ENCODE measurements at places on chromosomes 5 and 9.

GRCh38 chr9:69330580-69330979 lies 5.6 kb downstream of the ENTREP1 start:
- no peak for DNase-seq

DNA sequence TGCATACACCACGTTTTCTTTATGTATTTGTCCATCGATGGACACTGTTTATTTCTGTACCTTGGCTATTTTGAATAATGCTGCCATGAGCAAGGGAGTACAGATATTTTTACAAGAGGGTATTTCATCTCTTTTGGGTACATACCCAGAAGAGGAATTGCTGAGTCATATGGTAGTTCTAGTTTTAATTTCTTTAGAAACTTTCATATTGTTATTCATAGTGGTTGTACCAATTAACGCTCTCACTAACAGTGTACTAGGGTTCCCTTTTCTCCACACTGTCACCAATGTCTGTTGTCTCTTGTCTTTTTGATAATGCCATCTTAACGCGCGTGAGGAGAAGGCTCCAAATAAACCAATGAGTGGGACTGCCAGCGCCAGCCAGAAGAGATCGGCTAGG lies 257.6 kb upstream of the EDIL3 start:
- no peak for DNase-seq

GRCh38 chr9:104895572-104895971 lies 32.4 kb downstream of the ABCA1 start:
- no peak for DNase-seq

- no peak for DNase-seq
Observed at GRCh38 chr5:11105696-11106095, 344.7 kb upstream of the DAP start.

GRCh38 chr5:96601200-96601599 lies 61.0 kb upstream of the CAST start:
- no peak for DNase-seq

- DNase-seq = no peak
Observed at GRCh38 chr9:1929134-1929533, 86.0 kb upstream of the SMARCA2 start.

- DNase-seq = no peak
Observed at GRCh38 chr9:34652602-34653000, 616 bp downstream of the IL11RA start.

GRCh38 chr5:25295067-25295466 lies 650.3 kb upstream of the CDH10 start:
- no peak for DNase-seq

DNA sequence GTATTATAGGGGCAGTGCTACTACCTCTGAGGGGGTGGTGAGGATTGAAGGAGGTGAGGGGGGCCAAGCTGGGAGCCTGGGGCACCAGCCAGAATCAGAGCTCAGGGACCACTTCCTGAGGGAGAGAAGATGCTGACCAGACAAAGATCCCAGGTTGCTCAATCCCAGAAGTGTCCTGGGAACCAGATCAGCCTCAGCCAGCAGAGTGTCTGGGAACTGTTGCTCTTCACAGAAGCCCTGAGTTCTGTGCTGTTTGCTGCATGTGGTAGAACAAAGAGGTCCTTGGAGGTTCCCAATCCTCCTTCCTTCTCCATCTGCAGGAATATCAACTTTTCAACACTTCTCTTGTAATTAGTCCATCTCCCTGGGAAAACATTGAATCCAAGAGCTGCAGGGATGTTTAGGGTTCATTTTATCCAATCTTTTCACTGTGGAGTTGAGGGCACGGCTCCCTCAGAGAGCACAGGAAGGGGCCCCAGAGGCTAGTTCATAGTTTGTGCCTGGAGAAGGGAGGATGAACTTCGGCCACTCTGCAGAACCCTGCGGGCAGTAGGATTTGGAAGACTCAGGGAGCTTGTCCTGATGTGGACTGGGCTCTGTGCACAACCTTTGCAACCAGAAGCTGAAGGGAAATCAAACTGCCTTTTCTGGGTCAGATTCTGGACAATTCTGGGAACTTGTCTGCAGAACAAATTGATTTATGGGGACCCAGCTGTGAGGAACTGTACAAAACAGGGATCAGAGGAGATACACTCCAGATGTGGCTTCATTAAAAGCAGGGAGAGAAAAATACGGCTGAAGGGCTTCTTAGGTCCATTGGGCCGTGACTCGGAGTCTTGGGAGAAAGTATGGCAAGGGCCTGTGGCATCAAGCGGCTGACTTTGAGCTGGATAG lies 57.1 kb downstream of the GALNT12 start:
- no peak for DNase-seq

GRCh38 chr5:131863700-131864099 lies 66.9 kb upstream of the FNIP1 start:
- no peak for DNase-seq

All from activated T-helper 1 cell treated with anti-CD3 and anti-CD28 coated beads, Interleukin-12 subunit alpha, Interleukin-12 subunit beta, Interleukin-2, Interleukin-4 antibody, amounts not matched to agents 30 ng/mL and 10 ng/mL and 1 ng/mL, durations not matched to agents 14 hours and 24 hours and 36 hours (primary cell).